ENCODE measurements at places on chromosomes 3 and 15. TPM values are rescaled to one million over a fixed set of nuclear protein-coding genes. Genes with fewer than 3 reads are reported as not detected.

- DNase-seq = no peak
Measured at GRCh38 chr15:59998950-59999611, 5.0 kb upstream of the FOXB1 start.

- DNase-seq = peak; percentile 21
Measured at GRCh38 chr3:38834110-38834509, 18.1 kb upstream of the SCN10A start.

Gene TMEM207
- total RNA-seq = not detected

Gene MAGI1
- 87.4 TPM for total RNA-seq

DNA sequence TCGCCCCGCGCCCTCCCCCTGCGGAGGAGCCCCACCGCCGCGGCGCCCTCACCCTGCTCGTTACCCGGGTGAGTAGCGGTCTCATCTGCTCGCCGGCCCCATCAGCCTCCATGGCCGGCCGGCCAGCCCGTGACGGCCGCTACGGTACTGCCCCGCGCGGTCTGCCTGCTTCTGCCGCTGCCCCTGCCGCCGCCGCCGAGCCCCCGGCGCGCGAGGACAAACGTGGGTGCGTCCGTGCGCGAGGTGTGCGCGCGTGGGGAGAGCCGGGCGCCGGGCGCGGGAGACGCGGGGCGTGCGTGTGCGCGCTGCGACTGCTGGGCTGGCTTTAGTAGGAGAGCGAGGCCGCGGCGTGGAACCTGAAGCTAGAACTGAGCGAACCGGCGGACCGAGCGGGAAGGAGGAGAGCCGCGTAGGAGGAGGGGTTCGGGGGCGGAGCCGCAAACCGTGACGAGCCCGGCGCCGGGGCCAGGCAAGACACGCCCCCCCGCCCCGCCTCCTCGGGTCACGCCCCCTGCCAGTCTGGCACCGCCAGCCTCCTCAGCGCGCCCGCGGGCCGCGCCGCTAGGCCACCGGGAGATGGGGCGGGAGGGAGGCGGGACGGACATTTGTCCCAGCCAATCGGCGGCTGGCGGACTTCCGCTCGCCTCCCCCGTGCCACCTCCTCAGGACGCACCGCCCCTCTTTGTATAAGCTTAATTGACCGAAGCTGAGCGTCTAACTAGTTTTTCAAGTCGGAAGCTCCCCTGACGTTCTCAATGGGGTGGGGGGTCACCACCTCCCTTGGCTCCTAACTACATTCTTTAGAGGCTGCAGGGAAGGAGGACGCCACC, at the start of gene SLC4A7:
SLC4A7 (minus strand) TSS at position 370 of the 830 bp plus-strand sequence; CDS start at position 112, 258 bp downstream.
- DNase-seq = peak; percentile 98

Measured in mucosa of gallbladder (tissue), 1 donor.